ENCODE measurements at places on chromosomes 3 and 15.

- DNase-seq: no peak
These were observed 55.9 kb downstream of the NGLY1 start for GRCh38 chr3:25727316-25727715.

DNA sequence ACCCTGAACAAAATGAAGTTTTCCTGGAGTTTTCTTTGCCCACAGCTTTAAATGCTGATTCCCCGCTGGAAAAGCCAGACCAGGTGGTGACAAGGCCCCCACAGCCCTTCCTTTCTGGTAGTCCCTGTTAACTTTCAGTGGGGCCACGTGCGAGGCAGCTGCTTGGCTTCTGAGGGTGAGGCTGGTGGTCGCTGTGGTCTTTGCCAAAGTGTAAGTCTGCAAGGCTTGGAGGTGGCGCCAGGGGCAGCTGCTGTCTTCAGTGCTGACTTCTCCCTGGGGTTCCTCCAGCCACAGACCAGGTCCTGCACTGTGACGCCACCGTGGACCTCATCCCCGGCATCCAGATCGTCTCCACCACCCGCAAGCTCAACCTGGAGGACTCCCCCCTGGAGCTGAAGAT lies 54.1 kb upstream of the TAMM41 start:
- no peak for DNase-seq

DNA sequence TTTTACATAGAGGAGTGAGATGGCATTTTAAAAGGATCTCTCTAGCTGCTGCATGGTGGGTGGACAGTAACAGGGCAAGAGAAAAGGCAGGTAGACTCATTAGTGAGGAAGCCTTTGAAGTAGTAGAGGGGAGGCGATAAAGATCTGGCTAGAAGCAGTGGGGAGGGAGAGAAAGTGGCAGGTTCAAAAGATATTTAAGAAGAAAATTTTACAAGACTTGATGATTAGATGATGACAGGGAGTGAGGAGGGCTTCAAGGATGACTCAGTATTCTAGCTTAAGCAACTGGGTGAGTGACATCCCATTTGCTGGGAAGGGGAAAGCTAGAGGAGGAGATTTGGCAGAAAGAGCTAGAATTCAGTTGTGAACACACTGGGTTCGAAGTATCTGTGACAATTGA lies 3.8 kb upstream of the BRPF1 start:
- no peak for DNase-seq

GRCh38 chr3:170598091-170598502 lies 12.2 kb upstream of the SLC7A14 start:
- DNase-seq: no peak

DNA sequence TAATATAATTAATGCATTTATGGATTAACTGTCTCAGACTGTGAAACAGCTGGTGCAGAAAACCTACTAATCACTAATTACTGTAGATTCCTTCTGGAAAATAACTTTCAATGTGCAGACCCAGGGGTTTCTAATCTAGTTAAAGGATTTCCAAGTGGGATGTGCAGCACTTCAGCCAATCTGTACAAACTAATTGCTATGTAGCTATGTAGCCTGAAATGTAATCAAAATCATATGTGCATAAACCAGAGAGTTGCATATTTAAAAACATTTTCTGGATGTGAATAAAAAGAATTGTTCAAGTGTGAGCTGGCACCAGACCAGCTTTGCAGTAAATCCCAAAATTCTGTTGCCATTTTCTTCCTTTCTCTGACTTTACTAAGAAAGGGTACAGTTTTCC lies 127.5 kb upstream of the CD96 start:
- no peak for DNase-seq

- no peak for DNase-seq
These were observed 22.2 kb downstream of the P2RY1 start for GRCh38 chr3:152857082-152857481.

DNA sequence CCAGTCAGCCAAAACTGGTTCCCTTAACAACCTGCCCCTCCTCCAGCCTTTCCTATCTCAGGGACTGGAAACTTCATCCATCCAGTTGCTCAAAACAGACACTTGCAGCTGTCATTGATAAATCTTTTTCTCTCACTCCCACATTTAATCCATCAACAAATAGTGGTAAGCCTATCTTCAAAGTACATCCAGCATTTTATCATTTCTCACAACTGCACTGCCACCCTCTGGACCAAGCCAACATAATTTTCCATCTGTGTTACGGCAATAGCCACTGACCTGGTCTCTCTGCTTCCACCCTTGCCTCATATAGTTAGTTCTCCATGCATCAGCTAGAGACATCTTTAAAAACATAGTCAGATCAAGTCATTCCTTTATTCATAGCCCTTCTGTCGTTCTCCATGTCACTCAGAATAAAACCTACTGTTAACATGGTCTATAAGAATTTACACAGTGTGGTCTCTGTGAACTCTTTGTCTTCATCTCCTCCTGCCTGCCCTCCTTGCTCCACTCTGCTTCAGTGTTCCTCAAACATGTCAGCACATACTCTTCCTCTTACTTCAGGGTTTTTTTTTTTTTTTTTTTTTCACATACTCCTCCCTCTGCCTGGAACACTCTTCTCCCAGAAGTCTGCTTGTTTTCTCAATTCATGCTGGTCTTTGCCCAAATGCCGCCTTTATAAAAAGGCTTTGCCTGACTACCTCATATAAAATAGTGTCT lies 102.5 kb upstream of the COL6A5 start:
- DNase-seq: no peak

DNA sequence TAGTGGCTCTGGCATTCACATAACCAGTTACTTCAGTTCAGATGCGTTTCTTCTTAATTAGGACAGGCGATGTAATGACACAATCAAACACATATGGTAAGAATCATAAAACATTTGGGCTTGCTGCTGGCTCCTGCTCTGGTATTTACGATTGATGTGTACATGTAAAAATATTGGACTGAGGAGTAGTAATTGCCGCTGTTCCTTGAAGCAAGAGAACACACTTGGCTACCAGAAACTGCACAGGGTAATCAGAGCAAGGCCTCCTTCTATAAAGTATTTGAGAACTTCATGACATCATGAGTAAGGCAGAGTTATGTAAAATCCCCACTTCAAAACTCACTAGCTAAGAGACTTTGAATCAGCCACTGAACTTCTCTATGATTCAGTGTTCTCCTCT lies 158.1 kb downstream of the SSR3 start:
- peak; percentile 17 for DNase-seq

GRCh38 chr3:172659246-172660002 lies 51.4 kb downstream of the NCEH1 start:
- DNase-seq: no peak

DNA sequence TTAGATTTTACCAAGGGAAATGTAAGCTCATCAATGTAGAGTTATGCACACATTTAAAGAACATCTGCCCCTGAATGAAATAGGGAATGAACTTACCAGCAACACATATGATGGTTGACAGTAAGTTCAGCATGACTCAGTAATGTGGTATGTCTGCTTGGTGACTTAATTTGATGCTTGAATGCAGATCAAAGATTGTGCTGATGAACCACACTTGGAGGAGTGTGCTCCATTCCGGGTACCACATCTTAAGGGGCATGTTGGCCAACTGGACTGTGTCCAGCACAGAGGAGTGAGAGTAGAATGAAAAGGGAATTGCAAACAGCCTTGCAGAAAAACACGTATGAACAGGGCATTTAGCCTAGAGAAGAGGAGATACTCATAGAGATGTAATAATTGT lies 171.0 kb upstream of the RARB start:
- peak; percentile 65 for DNase-seq

DNA sequence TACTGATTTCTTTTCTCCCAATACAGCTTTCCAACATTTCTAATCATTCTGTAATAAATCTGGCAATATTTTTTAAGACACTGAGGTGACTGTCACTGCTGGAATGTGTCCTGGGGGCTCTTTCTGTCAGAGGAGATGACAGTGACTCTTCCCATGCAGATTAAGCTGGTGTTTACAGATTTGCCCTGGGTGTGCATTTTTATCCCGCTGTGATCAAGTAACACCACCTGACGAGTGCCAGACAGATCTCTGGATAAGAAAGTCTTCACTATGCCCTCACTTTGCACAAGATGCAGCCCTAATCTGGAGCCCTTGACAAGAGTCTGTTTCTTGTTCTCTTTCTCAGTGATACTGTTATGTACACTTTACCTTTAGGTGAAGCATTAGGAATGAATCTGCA lies 477.7 kb downstream of the ZIC1 start:
- no peak for DNase-seq

- no peak for DNase-seq
These were observed 8.5 kb downstream of the RAB11A start for GRCh38 chr15:65877749-65878148.

DNA sequence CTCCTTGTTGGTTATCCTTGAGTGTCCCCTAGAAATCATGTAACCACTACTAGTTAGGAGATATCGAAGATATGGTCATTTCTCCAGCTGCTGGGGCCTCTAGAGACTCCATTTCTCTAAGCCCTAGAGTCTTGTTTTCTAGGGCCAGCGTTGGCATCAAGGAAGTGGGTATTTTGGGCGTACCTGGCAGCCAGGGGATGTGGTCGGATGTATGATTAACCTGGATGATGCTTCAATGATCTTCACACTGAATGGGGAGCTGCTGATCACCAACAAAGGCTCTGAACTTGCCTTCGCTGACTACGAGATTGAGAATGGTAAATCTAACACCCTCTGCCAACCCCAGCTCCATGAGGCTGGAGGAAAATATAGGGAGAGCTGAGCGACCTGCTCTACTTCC lies 325.5 kb downstream of the RYR3 start:
- no peak for DNase-seq

GRCh38 chr3:140187656-140188221 lies 252.8 kb downstream of the CLSTN2 start:
- no peak for DNase-seq

GRCh38 chr3:181752202-181752671 lies 40.5 kb downstream of the SOX2 start:
- DNase-seq: no peak

DNA sequence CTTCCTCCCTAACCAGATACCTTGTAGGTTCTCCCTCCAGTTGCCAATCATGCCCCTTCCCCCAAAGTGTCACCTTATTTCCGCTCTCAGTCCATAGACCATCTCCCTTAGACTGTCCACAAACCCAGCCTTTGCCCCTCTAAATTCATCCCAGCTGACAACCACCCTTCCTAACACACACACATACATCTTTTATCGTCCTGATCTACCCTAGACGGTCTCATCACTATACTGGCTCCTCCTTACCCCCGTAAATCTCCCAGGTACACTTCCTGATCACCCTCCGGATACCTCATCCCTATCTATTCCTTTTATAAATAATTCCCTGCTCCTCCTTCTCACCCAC lies 828 bp downstream of the THOC7 start:
- no peak for DNase-seq

GRCh38 chr3:193822492-193823212 lies 229.6 kb downstream of the OPA1 start:
- DNase-seq: no peak

DNA sequence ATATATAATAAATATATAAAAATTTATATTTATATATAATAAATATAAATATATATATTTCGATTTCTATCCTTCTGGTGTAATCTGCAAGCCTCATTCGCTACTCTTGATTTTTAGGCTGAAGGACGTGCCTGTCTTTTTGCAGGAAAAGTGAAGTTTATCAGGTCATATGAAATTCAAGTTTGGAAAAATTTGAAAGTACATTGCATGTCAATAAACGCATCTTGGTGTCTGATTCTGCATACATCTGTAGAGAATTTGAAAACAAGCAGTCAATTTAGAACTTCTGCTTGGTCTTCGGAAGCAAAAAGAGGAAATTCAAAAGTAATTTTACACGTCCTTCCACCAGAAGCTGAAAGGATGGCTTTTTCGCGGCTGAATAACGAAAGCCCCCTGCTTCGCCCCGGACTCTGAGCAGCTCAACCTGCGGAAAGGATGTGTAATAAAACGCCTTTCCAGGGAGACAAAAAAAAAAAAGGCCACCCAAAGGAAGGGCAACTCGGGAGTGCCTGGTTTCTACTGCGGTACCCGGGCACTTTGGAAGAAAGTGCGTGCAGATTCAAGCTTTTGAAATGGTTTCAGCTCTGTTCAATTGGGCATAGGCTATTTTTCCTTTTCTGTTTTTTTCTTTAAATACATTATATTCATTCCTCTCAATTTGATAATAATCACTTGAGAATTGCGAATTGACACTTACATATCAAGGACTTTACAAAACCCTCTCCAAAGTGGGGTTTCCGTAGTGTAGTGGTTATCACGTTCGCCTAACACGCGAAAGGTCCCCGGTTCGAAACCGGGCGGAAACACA lies 1.5 kb upstream of the MYNN start:
- no peak for DNase-seq

DNA sequence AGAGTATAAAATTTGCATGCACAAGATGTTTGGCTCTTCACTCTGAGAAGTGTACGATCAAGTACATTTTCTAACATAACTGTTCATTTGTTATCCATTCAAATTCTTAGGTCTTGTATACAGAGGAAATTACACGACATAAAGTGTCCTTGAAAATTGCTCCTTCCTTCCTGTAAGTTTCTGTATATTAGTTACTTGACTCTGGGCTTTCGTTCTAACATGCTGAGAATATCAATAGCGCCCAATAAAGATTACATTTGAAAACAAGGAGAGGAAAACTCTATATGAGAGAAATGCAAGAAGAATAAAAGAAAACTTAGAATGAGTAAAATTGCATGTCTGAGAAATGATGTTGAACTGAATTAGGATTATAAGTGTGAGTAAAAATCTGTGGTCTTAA lies 722.5 kb upstream of the CADM2 start:
- no peak for DNase-seq

DNA sequence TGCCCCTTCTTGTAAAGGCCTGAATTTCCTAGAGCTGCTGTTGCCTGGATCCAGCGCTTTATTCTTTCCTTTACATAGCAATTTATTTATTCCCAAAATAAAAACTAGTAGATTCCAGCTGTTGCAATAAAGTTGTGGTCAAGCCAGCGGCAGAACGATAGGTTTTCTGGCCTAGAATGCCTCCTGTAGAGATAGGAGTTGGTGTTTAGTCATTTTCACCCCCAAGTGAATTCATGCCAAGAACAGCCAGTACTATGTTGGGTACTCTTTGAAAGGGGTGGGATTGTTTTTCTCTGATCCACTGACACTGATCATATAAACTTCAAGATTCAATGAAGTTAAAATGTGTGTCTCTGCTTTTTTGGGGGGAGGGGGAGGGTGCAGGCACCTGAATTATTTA lies 69.7 kb downstream of the KLHL25 start:
- DNase-seq: no peak
